ENCODE measurements at places on chromosomes 11 and 22. TPM values are rescaled to one million over a fixed set of nuclear protein-coding genes. Genes with fewer than 3 reads are reported as not detected.

NLRX1 gene
- total RNA-seq, result not detected

CARNS1 gene
- not detected for total RNA-seq

TMEM191B gene
- 2.3 TPM for total RNA-seq

DNA sequence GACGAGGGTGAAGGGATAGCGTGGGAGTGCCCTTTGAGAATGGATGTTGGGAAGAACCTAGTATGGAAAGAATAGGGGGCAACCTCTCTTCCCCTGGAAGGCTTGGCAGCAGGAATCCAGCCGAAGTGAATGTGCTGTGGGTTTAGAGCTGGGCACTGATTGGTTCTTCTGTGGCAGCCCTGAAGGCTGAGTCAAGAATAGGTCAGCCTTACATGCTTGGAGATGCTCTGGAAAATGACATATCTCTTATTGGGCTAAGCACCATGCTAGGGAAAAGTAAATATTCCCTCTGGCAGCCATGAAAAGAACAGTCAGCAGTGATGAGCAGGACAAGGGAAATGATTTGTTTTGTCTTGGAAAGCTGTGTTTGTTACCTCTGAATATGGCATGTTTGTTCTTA lies 149.5 kb downstream of the COMMD9 start:
- DNase-seq, result no peak

DNA sequence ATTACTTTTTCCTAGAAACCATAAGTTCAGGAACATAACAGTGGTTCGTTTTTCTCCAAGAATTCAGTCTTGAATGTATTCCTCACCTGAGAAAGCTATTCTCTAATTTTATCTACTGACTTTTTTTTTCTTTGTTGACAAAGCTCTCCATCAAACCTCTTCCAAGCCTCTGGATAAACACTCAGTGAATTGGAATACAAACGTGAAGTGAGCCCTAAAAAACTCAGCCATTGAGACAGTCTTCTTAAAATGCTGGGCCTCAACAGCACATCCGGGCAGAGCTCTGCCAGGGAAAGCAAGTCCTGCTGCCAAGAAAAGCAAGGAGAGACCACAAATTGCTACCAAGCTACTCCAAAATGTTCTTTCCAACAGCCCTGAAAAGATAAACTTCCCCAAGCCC lies 7.7 kb upstream of the SLC1A2 start:
- peak; percentile 33 for DNase-seq

Data from G401 (cell line).